ENCODE measurements at places on chromosomes 1 and 21. TPM values are rescaled to one million over a fixed set of nuclear protein-coding genes. Genes with fewer than 3 reads are reported as not detected.

DNA sequence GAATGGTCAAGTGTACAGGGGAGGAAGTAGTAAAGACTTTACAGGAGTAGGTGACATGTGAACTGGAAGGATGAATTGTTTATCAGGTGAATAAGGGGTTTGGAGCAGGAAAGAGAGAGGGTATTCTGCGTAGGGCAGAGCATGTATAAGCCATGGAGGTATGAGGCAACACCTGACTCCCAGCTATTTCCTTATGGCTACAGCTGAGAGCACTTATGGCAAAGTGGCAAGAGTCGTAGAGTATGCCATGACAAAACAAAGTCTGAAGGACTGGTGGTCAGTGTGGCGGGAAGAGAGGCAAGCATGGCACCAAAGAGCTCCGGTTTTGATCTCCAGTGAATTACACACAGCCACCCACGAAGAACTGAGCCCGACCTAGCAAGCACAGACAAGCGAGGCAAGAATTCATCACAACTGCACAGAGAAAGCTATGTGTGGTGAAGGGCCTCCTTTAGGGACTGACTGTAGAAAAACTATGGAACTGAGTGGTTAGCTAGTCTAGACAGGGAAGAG lies 9.0 kb upstream of the ELOVL1 start:
- H3K27me3 ChIP-seq = no peaks in the 10 kb centered on the region
- H3K27ac ChIP-seq = no peak overlapping the region
- no peaks in the 10 kb centered on the region for H3K4me1 ChIP-seq
- DNase-seq = no peak
- H3K4me3 ChIP-seq = no peak overlapping the region

- H3K27ac ChIP-seq = no peak within 1 kb of the TSS
- H3K27me3 ChIP-seq = no peaks in the 10 kb centered on the region
- no peaks in the 10 kb centered on the region for H3K4me1 ChIP-seq
- DNase-seq = no peak
- H3K36me3 ChIP-seq = no peaks in the 10 kb centered on the region
Measured at GRCh38 chr1:223393275-223394214, at the start of gene CCDC185. Gene CCDC185 (plus strand): TSS chr1:223393415. CDS start chr1:223393476, 61 bp downstream.

GRCh38 chr21:35395728-35396127 lies 346.6 kb upstream of the RUNX1 start:
- no peaks in the 10 kb centered on the region for H3K27me3 ChIP-seq
- H3K4me1 ChIP-seq = no peaks in the 10 kb centered on the region
- no peak for DNase-seq

GRCh38 chr1:212269306-212269705 lies 15.9 kb upstream of the PPP2R5A start:
- DNase-seq = no peak
- no peaks in the 10 kb centered on the region for H3K36me3 ChIP-seq
- no peak overlapping the region for H3K4me3 ChIP-seq

GRCh38 chr1:7744882-7745281 lies 26.2 kb upstream of the VAMP3 start:
- DNase-seq = no peak
- no peak overlapping the region for H3K27ac ChIP-seq
- no peaks in the 10 kb centered on the region for H3K27me3 ChIP-seq
- H3K4me1 ChIP-seq = no peaks in the 10 kb centered on the region
- no peak overlapping the region for H3K4me3 ChIP-seq

The LIN28A gene
- total RNA-seq = not detected

DNA sequence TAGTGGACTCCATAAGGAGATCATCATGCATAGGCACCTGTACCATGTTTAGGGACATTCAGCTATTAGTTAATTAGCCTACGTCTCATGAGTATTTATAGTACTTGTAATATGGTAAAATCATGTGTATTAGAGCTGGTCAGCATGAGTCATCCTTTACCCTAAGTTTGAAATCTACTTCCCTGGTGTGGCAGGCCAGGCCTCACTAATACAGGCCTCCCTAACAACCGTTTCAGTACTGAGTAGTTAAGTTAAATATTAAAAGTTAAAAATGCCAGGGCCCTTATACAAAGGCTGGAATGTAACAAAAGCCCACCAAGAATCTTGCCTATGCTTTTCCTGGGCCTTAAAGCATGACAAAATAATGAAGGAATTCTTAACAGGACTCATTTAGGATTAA lies 356.3 kb upstream of the DPYD start:
- no peak for DNase-seq
- H3K4me1 ChIP-seq = no peaks in the 10 kb centered on the region
- no peak overlapping the region for H3K4me3 ChIP-seq
- H3K27me3 ChIP-seq = no peaks in the 10 kb centered on the region
- H3K36me3 ChIP-seq = no peaks in the 10 kb centered on the region
- H3K27ac ChIP-seq = no peak overlapping the region

- peaks cover 47% of the 10 kb centered on the region for H3K4me1 ChIP-seq
- DNase-seq = peak; percentile 56
- peak overlapping the region; percentile 92 for H3K4me3 ChIP-seq
- peak overlapping the region; percentile 90 for H3K27ac ChIP-seq
- H3K27me3 ChIP-seq = no peaks in the 10 kb centered on the region
Measured at GRCh38 chr1:1779691-1780597, 1.7 kb upstream of the NADK start.

- H3K27ac ChIP-seq = peak overlapping the region; percentile 80
- H3K4me3 ChIP-seq = no peak overlapping the region
- H3K36me3 ChIP-seq = no peaks in the 10 kb centered on the region
- H3K27me3 ChIP-seq = no peaks in the 10 kb centered on the region
- peaks cover 11% of the 10 kb centered on the region for H3K4me1 ChIP-seq
Measured at GRCh38 chr1:153364156-153364555, 6.5 kb downstream of the S100A9 start.

- H3K27me3 ChIP-seq = no peaks in the 10 kb centered on the region
- H3K36me3 ChIP-seq = no peaks in the 10 kb centered on the region
- no peak overlapping the region for H3K4me3 ChIP-seq
Measured at GRCh38 chr1:234243521-234244260, 129.6 kb upstream of the COA6 start.

- H3K27me3 ChIP-seq = no peaks in the 10 kb centered on the region
- peak within 1 kb of the TSS; percentile 89 for H3K27ac ChIP-seq
- H3K4me1 ChIP-seq = no peaks in the 10 kb centered on the region
Measured at GRCh38 chr1:236523704-236524141, at the start of gene LGALS8. Gene LGALS8 (plus strand): TSS chr1:236523982. CDS start chr1:236526071, 2,089 bp downstream.

The SLFNL1 gene
- 0.16 TPM for total RNA-seq

DNA sequence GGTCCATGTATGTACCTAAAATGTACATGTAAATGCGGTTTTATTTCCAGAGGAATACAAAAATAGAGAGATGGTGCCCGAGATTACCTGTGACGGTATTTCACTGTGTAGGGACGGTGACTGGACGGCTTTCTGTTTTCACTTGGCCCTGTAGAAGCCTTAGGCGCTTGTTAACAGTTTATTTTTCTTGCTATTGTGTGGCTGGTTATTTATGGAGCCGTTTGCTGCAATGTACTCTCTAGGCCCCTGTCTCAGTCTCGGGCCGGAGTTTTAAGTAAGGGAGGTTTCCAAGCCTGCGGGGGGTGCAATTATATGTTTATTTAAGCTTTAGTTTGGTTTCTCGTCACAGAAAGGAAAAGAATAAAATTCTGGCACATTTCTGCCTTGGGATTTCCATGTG lies 413 bp downstream of the EFCAB7 start:
- H3K4me1 ChIP-seq = no peaks in the 10 kb centered on the region
- peak overlapping the region; percentile 79 for H3K4me3 ChIP-seq
- H3K27ac ChIP-seq = peak overlapping the region; percentile 94
- DNase-seq = no peak
- no peaks in the 10 kb centered on the region for H3K27me3 ChIP-seq

DNA sequence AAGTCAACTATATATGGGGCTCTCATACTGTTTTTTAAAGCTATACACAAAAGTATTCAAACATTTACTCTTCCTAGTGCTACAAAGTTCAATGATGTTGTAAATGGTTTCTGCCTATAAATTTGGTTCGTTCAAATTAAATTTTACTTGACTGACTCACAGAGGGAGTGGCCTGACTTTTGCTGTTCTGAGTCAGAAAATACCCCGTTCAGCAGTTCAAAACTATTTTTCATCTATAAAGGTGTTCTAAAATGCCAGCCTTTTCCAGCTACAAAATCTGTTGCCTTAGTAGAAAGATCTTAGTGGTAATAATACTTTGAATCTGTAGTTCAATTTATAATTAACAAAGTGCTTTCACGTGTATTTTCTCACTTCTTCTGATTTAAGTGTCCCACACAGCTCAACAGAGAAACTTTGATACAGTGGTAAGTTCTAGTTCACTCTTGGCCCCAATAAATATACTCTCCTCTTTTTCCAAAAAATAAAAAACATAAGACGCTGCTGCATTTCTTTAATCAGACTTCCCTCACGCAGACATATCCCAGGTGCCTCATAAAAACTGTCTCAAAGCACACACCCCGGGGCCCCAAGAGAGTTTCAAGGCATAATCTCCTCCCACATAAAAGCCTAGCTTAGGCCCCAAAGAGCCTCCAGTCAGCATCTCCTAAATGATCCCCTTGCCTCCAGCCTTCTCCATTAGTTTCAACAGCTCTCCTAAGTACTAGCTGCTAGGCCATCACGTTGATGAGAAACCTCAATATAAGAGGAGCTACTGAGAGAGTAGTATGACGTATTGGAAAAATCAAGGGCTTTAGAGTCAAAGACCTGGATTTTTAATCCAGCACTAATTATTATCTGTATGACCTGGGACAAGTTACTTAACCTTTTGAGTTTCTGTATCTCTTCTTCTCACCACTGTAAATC lies 3.2 kb downstream of the PTP4A2 start:
- DNase-seq = no peak
- no peaks in the 10 kb centered on the region for H3K27me3 ChIP-seq
- peak overlapping the region; percentile 97 for H3K27ac ChIP-seq

DNA sequence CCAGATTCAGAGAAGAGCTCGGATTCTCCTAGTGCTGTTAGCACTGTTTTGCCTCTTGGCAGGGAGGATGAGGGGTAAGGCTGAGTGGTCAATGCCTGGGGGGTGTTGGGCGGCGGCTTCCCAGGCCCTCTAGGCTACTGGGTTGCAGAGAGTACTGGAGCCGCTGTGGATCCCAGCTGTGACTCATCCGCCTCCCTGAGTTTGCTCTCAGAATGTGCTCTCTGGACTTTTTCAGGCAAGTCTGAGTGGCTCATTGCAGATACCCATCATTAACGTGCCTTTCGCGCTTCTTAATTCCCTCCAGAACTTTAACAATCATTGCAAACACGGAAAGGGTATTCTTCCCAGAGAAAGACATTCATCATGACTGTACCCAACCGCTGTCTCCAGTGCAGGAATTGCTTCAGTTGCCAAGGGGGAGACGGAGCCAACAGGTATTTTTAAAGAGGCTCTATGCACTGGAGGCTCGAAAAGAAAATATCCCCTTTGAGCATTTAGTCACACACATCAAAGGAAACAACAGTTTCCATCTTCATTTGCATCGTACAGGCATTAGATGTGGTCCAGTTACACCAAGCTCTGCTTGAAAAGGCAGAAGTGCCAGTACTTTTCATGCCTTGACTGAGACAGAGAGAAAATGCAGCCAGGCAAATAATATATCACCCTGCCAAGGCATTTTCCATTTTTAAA lies 14.4 kb upstream of the CAMTA1 start:
- H3K27ac ChIP-seq = no peak overlapping the region
- no peaks in the 10 kb centered on the region for H3K36me3 ChIP-seq
- H3K4me3 ChIP-seq = no peak overlapping the region
- H3K4me1 ChIP-seq = no peaks in the 10 kb centered on the region
- DNase-seq = no peak
- H3K27me3 ChIP-seq = no peaks in the 10 kb centered on the region

DNA sequence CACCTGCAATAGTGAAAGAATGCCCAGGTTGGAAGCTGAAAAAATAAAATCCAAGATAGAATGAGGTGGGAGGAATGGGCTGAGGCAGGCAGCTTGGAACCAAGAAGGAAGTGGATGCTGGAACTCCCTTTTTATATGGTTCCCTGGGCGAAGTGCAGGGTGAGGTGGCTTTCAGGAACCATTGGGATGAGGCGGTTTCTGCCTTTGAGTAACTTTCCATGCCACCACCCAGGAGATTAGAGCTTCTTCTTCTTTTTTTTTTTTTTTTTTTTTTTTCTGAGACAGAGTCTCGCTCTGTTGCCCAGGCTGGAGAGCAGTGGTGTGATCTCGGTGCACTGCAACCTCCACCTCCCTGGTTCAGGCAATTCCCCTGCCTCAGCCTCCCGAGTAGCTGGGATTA lies 17.8 kb upstream of the MRPS6 start:
- H3K4me3 ChIP-seq = no peak overlapping the region
- no peaks in the 10 kb centered on the region for H3K27me3 ChIP-seq
- no peaks in the 10 kb centered on the region for H3K36me3 ChIP-seq
- no peak overlapping the region for H3K27ac ChIP-seq
- no peaks in the 10 kb centered on the region for H3K4me1 ChIP-seq

Data from breast epithelium (tissue), 4 donors.